ENCODE measurements at places on chromosomes 7 and 10.

- no peak for DNase-seq
Measured at GRCh38 chr7:42076870-42077269, 160.1 kb downstream of the GLI3 start.

- peak; percentile 12 for DNase-seq
Measured at GRCh38 chr7:24851786-24852185, 94.5 kb upstream of the GSDME start.

DNA sequence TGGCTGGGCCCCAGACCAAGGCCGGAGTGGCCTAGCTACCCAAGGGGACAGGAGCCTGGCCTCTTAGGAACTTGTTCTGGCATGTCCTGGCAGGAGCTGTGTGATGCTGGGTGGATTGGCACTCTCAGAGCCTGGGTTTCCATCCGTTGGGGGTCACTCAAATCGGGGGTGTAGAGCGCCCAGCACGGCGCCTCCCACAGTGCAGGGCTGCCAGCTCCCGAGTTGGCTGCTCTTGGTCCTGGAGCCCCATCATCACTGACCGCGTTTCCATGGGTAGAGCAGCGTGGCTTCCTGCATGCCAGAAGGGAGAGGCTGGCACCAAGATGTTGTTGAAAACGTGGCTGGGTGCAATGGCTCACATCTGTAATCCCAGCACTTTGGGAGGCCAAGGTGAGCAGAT, 70.3 kb downstream of the UNCX start:
- no peak for DNase-seq

DNA sequence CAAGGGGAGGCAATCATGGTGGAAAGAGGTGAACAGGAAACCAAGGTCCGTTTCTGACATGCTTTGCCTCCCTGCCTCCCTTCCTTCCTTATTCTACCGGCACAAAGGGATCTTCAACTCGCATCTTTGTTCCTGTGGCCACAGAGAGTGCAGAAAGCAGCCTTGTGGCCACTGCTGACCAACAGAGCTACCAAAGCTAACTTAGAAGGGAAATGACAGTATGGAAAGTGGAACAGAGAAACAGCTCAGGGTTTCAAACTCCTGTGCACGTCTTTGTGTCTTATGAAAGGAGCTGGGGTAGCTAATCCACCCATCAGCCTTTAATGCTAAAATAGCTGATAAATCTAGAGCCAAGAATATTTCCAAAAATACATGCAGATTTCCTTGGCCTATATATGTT, 588.0 kb downstream of the SORCS1 start:
- DNase-seq = no peak

- DNase-seq = no peak
Measured at GRCh38 chr10:130360826-130361311, 224.7 kb downstream of the GLRX3 start.

GRCh38 chr7:98881561-98882315, 3.4 kb downstream of the TRRAP start:
- DNase-seq = no peak

- DNase-seq = no peak
Measured at GRCh38 chr10:117568334-117568733, 25.8 kb downstream of the EMX2 start.

DNA sequence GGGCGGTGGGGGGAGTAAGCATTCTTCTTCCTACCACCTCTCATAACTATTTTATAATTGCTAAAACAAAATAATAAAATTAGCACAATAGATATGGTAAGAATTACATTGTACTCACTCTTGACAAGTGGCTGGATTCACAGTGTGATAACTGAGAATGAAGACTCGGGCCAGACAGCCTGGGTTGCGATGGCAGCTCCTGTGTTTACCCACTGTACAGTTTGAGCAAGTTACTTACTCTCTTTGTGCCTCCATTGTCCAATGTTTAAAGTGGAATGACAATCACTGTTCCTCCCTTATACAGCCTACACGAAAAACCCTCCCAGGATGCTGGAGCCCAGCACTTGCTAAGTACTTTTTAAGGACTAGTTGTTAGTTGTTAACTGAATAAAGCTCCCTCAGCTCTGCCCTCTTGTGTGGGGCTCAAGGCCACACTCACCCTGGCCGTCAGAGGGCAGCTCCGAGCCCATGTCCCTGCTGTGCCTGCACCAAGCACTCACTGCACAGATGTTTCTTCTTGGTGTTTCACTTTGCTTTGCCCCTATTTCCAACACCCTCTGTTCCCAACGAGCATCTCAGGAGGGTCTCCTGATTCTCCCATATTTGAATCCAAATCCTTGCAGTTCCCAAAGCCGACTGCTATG, 56.4 kb upstream of the NPS start:
- no peak for DNase-seq

GRCh38 chr7:25913598-25914224, 238.3 kb upstream of the NFE2L3 start:
- DNase-seq = no peak

DNA sequence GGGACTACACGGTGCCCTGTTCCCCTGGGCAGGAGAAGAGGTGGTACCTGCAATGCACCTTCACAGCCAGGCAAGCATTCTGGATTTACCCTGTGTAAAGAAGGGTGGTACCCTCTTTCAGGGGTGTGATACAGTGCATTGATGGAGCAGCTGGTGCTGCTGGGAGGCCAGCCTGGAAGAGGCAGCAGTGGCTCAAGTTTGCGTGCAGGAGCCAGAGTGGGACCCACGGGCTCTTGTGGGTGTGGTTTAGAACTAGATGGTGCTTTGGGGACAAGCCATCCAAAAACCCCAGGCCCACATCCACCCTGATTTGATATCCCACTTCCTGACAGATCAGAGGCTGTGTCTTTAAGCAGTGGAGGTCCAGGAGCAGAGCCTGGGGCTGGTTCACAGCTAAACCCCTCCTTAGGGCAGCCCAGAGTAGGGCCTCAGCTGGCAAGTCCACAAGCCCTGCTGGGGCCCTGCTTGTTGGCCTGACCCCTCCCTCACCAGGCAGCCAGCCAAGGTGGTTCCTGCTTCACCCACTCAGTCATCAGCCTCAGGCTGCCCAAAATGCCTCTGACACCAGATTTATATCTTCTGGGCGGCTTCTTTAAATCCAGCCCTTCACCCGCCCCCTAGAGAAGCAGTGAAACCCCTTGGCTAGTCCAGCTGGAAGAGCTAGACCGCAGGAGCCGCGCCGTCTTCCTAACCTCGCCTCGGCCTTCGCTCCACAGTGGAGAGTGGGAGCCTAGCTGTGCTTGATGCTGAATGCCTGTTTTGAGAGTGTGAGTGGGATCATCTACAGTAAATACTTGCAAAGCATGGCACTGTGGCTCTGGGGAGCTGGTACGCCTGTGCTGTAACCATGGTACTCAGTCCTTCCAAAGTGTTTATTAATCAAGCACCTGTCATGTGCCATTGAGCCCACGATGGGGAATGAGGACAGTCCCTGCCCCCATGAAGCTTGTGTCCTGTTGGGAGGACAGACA, 1.4 kb upstream of the ASIC3 start:
- no peak for DNase-seq

GRCh38 chr10:78335691-78336401, 302.2 kb downstream of the RPS24 start:
- DNase-seq = no peak

DNA sequence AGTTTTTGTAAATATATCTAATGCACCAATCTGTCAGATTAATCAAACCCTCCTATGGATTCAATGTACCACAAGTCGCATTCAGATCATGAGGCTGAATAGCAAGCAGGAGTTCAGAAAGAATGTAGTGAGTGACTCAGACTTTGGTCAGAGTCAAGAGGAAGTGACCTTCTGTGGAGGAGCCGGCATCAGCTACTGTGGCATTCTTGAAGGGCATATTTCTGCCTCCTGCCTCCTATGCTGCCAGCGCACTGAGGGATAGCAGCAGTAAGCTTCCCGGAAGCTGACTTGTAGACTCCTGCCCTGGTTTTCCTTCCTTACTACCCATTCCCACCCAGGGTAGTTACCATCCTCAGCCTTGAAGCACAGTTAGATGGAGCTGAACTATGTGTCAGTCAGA, 867.5 kb downstream of the NRG3 start:
- DNase-seq = no peak

DNA sequence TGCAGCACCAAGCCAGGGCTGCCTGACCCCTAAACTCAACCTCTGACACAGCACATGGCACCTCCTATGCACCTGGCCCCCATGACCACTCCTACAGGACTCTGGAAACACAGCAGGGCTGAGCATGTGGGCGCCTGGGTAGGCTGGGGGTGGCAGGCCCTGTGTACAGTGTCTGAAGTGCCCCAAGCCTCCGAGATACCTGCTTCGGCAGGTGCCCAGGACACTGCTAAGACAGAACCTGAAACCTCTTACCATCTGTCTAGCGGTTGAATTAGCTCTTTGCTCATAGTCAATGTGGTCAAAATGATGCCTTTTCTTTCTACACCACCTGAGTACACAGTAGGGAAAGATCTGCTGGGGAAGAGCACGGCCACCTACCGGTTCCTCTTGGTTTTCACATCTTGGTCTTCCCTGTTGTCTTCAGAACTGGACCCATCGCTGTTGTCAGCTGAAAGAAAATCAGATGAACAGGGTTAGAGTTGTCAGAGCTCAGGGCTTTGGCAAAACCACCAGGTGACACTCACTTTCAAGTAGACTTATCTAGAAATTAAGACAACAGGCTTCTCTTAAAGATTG, 177.4 kb downstream of the TCERG1L start:
- DNase-seq = no peak

DNA sequence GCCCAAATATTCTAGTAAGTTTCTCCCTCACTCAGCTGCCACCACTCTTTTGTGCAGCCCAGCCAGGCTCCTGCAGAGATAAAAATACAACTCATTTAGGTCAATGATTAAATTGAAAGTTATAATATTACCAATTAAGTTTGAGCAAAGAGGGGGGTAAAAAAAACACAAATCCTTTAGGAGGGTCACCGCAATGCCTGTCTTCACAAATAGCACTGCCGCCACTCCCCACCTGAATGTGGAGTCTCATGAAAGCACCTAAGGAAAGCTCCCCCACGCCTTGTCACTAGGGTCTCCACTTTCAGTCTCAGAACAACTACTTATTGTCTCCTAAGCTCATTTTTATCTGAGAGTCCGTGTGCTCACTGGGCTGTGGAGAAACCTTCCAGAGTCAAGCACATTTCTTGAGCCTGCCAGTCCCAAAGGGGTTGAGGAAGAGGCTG, 148.7 kb downstream of the FGFR2 start:
- no peak for DNase-seq

DNA sequence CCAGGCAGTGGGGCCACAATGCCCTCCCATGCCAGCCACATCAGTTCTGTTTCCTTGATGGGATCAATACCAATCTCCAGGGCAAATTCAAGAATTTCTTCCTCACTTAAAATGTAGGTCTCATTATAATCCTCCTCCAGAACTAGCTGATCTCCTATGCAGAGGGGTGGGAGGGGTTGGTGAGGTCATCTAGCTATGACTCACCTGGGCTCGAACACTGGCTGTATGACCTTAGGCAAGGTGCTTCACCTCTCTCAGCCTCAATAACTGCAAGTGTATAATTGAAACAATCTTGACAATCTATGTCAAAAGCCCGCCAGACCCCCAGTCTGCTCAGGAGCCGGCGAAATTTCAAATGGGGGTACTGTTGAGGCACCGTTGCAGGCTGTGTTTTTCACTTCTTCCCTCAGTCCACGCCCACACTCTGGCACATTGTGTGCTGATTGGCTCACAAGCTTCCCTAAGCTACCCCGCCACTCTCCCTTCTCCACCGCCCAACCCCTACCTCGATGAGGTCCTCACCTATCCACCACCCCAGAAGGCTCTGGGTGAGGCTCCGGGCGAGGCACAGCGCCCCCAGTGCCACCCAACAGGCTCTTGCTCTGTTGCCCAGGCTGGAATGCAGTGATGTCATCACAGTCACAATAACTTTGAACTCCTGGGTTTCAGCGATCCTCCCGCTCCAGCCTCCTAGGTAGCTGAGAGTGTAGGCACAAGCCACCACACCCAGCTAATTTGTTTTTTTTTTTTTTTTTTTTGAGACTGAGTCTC, 70.5 kb downstream of the ZNF22 start:
- no peak for DNase-seq

DNA sequence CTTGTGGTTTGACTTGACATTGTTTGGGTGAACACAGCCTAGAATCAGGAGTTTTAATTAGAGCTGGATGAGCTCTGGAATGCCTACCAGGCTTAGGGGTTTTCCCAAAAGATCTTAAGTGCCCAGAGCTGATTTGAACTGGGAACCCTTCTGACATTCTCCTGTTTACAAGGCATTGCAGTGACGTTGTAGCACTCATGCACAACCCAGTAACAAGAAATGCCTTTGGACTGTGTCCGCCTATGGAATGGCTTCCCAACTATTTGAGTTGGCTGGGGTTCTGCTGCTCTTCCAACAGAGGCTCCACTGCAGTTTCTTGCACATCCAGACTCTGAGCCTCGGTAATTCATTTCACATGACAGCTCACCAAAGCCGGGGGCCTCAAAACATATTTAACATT, 76.7 kb upstream of the MKX start:
- DNase-seq = no peak

DNA sequence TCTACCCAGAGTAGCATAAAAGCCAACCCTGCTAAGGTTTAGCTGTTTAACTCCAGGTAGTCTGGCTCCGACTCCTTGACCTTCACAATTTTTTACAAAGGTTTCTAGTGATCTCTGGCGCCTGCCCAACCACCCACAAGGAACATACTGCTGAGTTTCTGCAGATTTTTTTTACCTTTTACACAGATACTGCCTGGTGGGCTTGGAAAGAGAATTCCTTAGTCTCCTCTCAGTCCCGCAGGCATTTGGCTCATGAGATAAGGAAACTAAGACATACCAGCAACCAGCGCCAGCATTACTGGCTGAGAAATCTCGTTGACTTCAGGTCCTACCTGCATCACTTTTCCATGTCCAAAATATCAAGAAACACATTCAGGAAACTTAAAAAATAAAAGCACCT, 51.1 kb upstream of the LYZL1 start:
- no peak for DNase-seq

DNA sequence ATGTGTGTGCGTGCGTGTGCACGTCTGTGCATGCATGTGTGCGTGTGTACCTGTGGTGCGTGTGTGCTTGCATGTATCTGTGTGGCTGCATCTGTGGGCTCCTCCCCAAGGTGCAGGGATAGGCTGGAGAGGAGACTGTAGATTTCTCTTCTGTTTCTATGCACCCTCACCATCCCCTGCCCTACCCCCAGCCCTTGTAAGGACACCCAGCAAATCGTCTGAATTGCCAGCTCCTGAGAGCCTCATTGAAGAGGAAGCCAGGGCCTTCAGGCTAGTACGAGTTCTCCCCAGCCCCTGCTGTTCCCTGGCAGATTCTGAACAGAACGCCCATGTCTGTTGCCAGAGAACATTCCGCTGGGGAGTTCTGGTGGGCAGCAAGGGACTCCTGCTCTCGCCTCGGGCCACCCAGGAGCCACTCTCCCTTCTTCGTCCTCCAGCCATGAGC, 17.0 kb upstream of the TRIM8 start:
- no peak for DNase-seq

GRCh38 chr7:22751341-22751740, 24.3 kb downstream of the IL6 start:
- no peak for DNase-seq

GRCh38 chr10:100186253-100187212, 704 bp upstream of the ERLIN1 start:
- peak; percentile 6 for DNase-seq

- no peak for DNase-seq
Measured at GRCh38 chr10:100829097-100829870, 83.5 kb upstream of the SLF2 start.

Data from activated T-cell treated with anti-CD3 and anti-CD28 coated beads, Interleukin-2, amount 50 U/mL, for 4 hours (primary cell).